CD4-positive, alpha-beta T cell treated with Interleukin-4 for 4 hours (primary cell): ENCODE measurements at places on chromosomes 6 and 20.

- peak; percentile 21 for DNase-seq
Observed at GRCh38 chr20:37316116-37316774, 26.8 kb downstream of the MANBAL start.

- DNase-seq = no peak
Observed at GRCh38 chr20:17614176-17614811, 44.4 kb downstream of the DSTN start.

- no peak for DNase-seq
Observed at GRCh38 chr6:132227904-132228303, 173.4 kb downstream of the MOXD1 start.

DNA sequence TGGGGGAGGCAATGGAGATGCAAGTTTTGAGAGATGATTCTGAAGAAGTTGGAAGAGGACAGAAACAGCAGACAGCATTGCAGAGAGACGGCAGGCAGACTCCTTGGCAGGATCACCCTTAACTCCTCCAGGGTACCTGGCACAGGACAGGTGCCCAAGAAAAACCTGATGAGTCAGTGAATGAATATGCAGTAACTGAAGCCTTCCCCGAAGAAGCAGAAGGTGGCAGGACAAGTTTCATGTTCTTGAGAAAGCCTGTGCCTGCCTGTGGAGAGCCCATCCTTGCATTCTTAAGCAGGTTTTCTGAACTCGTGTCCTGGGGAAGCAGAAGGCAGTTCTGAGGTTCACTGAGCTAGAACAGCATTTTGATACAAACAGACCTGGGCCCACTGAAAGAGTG, 79.6 kb upstream of the SASH1 start:
- DNase-seq = no peak

DNA sequence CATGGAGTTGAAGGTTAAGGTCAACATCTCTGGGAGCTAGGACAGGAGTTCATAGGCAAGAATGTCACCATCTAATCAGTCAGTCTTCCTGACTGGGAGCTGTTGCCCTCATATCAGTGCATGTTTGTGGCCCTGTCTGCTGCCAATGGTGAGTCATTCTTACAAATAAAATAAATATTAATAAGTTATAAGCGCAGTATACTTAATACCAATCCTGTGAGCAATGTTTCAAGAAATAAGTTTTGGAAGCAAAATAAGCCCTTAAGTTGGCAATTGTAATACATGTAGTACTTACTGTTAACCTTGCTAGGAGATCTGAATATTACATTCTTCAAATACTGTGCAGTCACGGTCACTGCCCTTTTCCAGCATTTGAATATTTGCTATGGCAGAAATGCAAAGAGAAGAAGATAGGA, 20.2 kb upstream of the MDGA1 start:
- DNase-seq = no peak

DNA sequence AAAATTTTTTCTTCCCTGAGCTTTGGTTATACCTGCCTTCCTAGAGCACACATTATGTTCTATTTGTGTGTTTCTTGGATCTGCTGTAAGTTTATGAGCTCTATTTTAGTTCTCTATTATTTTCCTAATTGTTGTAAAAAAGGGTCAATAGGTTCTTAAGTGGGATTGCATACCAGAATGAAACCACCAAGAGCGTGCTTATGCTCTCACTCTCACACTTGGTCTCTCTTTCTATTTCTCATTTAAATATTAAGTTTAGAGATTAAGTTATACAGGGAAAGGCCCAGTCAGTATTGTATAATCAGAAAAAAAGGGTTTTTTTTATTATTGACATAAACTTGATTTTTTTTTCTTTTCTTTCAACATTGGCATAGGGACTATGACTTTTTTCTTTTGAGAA, 96.8 kb downstream of the RIMS1 start:
- no peak for DNase-seq

DNA sequence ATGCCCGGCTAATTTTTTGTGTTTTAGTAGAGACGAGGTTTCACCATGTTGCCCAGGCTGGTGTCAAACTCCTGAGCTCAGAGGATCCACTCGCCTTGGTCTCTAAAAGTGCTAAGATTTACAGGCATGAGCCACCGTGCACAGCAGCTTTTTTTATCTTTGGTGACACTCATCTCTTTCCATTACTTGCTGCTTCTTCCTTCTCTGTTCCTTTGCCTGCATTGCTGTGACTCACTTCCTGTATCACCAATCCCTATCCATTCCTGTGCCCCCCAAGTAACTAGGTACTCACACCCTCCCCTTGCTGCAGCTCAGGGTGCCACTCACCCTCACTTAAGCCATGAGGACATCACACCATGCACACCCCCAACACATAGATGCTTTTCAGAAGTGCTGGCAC, 24.6 kb downstream of the KHDC1L start:
- no peak for DNase-seq

DNA sequence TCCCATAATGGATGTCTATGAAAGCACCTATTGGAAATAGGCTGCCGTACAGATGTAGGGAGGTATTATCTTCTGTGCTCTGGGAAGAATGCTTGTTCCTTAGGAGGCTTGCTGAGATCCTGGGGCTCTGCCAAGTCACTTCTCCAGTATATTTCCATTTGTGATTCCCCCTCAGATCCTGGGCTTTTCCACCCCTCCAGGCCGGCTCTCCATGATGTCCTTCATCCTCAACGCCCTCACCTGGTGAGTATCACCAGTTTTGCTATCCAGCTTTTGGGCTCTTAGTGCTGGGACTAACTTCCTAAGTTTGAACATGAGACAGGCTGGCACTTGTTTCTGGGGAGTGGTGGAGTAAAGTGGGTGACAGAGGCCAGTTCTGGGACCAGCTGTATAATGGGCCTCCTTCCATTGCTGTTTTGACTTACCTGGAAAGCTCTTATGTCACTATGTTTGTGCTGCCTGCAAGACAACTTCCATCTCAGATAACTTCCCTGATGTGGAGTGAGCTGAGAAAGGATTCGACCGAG, 2.6 kb downstream of the SYS1 start:
- no peak for DNase-seq

- no peak for DNase-seq
Observed at GRCh38 chr6:56363796-56364430, 116.5 kb upstream of the COL21A1 start.

DNA sequence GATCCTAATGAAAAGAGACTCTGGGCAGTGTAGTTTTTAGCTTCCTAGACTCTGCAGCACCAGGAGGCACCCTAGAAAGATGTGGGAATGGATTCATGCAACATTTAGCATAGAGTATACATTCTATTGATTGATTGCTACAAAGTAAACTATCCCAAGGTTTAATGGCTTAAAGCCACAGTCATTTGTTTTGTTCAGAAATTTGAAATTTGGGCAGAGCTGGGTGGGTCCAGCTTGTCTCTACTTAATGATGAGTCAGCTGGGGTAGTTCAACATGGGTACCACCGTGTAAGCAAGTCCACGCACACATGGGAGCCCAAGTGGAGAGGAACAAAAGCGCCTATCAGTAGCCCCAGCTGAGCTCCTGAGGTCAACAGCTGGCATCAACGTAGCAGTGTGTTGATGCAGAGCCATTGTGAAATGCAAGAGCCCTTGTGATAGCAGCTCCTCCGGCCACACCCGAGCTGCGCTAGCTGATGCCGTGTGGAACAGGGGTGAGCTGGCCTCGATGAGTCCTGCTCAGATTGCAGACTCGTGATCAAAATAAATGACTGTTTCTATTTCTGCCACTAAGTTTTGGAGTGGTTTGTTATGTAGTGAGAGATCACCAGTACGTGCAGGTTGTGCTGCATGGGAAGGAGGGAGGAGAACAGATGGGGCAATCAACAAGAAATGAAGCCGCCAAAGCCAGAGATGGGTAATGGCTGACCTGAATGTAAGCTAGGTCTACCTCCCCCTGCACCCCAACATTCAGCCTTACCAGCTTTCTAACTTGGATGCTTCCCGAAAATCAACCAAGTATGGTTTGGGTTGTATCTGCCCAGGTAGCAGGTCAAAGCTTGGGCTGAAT, 45.7 kb upstream of the TRAF3IP2 start:
- DNase-seq = no peak

DNA sequence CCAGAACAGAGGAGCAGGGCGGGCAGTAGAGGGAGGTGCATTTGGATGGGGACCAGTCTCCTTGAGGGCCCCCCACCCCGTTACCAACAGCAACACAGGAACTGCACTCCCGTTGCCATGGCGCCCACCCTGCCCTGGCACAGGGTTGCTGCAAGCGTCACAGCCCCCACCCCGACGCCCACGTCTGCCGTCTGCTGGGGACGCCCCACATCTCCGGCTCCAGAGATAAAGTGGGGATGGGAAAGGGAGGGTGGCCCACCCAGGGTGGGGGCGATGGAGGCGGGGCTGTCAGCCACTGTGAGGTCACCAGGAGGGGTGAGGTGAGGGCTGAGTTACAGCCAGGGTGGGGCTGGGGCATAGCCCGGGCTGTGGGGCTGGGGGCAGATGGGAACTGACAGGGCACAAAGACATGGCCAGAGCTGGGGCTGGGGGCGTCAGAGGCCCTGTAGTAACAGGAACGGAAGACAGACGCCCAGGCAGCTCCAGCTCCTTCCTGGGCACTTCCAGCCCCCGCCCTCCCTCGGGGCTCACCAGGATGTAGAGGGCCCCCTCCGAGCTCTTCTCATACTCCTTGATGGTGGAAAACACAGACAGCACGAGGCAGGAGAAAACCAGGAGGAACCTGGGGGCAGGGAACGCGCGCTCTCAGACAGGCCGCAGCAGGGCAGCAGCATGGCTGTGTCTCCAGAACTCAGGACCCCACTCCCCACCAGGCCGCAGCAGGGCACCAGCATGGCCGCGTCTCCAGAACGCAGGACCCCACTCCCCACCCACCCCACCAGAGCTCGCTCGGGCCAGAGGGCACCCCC, 26.0 kb downstream of the KCNQ2 start:
- DNase-seq = no peak

DNA sequence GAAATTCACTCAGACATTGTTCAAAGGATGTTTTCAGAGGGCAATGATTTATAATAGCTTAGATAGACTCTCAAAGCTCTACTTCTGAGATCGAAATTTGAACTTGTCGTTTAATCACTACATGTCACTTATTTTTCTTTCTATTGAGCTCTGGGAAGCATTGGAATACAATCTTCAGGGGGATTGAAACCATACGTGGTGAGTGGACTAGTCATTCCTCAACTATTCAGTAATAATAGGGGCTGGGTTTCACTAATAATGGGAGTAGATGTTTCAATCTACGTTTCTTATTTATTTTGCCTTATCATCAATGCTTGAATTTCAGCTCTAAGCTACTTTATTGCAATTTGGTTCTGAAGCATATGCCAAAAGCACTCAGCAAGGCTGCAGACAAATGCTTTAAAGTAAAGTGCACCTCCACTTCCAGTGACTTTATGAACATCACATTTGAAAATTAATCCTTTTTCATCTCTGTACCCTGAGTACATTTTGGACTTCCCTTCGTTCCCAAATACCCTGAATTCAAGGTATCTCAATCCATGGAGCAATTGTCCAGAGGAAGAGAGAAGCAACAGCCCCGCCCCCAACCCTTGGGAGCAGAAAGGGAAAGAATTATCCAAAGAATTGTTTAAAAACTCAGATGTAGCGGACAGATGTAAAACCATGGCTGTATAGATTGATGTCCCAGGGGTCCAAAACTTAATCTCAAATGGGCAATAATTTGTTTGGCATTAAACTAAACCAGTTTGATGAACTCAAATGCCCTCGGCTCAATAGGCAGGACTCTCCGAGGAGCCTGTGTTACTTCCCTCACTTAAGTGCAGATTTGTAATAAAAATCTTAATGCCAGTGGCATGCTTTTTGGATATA, 68.1 kb downstream of the HFE start:
- DNase-seq = no peak
